ENCODE measurements at places on chromosomes 16 and 17.

DNA sequence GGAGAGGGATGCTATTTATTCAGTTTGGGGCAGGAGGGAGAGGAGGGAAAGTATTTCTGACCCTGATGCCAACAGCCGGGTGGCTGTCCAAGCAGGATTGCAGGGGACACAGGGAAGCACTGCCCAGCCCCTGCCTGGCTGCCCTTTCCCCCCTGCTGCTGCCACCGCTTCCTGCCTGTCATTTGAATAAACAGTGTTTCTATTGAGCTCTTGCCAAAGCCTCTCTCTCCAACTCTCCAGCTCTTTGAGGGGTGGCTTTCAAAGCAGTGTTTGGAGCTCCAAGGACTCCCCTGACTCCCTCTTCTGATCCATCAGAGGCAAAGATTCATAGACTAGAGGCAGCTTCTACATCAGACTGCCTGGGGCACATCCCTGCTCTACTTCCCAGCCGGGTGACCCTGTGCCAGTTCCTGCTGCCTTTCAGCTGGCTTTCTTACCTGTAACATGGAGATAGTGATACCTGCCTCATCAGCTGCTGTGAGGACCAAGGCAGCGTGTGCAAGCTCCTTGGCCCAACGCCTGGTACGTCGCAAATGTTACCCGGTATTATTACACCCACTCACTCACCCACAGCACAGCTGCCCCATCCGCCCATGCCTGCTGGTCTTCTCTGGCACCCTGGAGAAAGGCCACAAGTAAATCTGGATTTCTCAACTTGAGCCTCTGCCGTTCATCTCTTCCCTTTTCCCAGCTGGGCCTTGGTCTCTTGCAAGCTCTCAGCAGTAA is 9.5 kb downstream of the PROCA1 start:
- DNase-seq: no peak

DNA sequence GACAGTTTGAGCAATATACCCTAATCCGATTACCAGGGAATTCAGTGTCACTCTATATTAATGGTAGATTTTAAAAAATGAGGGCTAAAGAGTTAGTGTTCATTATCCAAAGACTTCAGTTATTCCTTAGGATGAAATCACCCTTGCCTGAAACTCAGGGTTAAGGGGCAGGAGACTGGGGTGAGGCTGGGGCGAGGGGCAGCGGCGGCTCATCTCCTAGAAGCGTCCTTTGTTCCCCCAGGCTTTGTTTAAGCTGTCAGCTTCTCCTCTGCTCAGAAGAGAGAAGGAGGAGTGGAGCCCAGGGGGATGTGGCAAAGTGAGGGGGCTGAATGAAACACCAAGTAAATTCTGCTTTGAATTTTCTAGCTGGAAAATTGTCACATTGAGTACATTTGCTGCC is 117.7 kb upstream of the ELAC2 start:
- DNase-seq: no peak

GRCh38 chr16:14289692-14290340 is 218.7 kb downstream of the MRTFB start:
- peak; percentile 75 for DNase-seq

GRCh38 chr17:64687961-64688360 is 25.9 kb upstream of the SMURF2 start:
- DNase-seq: no peak

GRCh38 chr17:33057564-33057963 is 65.9 kb downstream of the SPACA3 start:
- no peak for DNase-seq

- no peak for DNase-seq
These were observed 71.3 kb downstream of the KANSL1 start for GRCh38 chr17:46121841-46122485.

DNA sequence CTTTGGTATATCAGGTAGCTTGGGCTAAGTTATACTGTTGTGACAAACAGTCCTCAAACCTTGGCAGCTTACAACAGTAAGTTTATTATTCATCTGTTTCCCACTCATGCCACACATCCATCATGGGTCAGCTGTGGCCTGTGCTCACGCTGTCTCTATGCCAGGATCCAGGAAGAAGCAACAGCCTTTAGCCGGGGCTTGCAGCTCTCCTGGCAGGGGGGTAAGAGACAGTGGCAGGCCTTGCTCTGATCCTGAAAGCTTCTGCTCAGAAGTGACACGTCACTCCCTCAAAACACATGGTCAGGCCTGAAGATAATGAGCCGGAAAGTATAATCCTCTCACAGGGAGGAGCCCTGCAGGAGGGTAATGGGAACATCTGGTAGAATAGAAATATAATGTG is 377.6 kb downstream of the CPPED1 start:
- no peak for DNase-seq

Measured in iPS-NIHi11 (cell line).